ENCODE measurements at places on chromosomes 5 and 9. TPM values are rescaled to one million over a fixed set of nuclear protein-coding genes. Genes with fewer than 3 reads are reported as not detected.
A peak's percentile ranks its signal among the peaks of the same experiment; 100 is the strongest.

DNA sequence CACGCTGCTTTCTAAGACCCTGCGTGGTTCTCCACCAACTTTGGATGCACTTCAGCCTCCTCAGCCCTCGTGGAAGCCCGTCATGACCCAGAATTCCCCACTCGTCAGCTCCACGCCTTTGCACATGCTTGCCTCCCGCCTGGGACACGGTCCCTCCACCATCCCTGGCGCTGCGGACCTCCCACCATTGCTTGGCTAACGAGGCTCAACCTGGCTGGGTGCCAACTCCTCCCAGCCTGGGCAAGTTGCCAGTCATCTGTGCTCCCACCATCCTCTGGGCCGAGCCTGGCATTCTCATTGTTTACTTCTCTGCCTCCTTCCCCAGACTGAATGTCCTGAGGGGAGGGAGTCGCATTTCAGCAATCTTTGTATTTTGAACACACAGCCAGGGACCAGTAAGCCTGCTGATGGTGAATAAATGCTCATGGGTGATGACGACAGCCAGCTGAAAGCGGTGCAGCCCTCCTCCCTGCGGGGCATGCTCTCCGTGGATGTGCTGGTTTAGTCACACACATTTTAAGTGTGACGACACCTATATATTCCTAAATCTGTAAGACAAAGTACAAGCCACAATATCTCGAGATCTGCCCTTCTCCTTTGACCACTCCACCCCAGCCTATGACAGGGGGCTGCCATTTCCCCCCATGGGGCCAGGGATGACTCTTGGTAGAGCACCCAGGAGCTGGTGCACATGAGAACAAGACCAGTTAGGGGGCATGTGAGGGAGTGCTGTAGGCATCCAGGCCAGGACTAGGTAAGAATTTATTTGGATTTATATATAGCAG lies 37.6 kb downstream of the ANKRD33B start:
- no peaks in the 10 kb centered on the region for H3K36me3 ChIP-seq
- peak overlapping the region; percentile 91 for H3K27ac ChIP-seq
- peak; percentile 89 for DNase-seq
- no peaks in the 10 kb centered on the region for H3K27me3 ChIP-seq
- H3K4me3 ChIP-seq, result peak overlapping the region; percentile 5

DNA sequence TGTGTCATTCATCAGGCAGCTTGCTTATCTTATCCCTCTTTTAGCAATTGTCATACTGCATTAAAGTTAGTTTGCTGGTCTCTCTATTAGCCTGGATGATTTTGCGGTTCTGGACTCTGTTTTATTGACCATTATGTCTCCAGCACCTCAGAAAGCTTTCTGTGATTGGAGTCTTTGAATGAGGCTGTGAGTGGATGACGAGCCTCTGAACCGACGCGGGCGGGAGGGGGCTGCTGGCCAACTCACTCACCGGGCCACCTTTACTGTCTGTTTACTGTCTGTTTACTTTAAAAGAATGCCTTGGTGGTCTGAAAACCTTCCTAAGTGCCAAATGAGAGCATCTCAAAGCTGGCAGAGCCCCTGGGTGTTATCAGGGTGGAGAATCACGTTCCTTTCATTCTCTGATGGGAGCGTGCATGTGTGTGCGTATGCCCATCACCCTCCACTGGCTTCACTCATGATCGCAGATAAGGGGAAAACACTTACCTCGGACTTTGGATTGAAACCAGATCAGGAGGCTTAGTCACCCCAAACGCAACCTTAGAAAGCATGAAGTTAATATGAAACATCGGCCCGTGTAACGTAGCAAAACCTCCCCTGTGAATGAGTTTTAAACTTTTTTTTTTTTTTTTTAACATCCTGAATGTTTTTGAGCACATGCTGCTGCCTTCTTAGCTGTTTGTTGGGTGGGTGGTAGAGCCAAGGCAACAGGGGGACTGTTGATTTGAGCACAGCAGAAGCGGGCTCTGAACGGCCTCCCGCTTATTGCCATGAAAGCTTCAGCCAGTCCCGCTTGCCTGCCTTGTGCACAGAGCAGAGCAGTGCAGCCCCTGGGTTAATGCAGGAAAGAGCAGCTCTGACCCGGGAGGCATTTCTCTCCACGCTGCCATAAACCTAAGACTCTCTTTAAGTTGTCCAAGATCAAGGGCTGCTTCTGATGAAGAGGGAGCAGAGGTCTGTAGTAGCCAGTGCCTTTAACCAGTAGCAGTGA lies 173.6 kb downstream of the GADD45G start:
- no peak overlapping the region for H3K4me3 ChIP-seq
- no peak overlapping the region for H3K27ac ChIP-seq
- H3K27me3 ChIP-seq, result no peaks in the 10 kb centered on the region

DNA sequence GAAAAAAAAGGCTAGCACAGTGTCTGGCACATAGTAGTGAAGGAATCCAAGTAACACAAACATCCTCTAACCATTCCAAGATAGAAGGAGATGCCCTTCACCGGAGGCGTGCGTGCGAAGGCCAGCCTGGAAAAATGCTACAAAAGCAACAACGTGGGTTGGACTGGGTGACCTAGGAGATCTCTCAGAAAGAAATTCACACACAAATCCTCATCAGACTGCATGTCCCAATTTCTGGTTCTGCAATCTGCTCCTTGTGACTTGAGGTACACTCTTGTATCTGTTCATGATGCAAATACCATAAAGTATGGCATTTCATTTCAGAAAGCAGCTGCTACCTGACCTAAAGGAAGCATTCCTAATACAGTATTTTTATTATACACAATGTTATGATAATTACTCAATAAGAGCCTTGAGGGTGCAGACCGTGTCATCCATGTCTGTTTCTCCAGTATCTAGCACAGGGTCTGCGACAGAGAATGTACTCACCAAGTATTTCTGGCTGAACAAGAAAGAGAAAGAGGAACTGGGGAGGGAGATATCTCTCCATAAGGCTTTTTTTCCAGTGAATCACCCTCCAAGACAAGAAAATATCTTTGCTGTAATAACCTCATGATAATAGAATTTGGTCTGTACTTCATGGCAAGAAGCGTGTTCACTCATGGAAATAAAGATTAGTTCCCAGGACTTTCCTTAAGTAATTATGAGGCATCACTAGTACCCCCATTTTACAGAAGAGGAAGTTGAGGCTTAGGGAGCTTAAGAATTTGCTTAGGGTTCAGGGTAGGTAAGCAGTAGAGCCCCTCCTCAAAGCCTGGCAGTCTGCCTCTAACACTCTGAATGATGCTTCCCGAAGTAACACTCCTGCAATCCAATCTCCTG lies 138.3 kb downstream of the CDK5RAP2 start:
- no peaks in the 10 kb centered on the region for H3K36me3 ChIP-seq
- no peak overlapping the region for H3K4me3 ChIP-seq
- DNase-seq, result no peak
- H3K27ac ChIP-seq, result peak overlapping the region; percentile 11
- no peaks in the 10 kb centered on the region for H3K27me3 ChIP-seq
- H3K4me1 ChIP-seq, result no peaks in the 10 kb centered on the region

GRCh38 chr5:137145721-137146120 lies 353.4 kb downstream of the SPOCK1 start:
- H3K27ac ChIP-seq, result peak overlapping the region; percentile 58
- no peaks in the 10 kb centered on the region for H3K36me3 ChIP-seq
- DNase-seq, result no peak
- no peak overlapping the region for H3K4me3 ChIP-seq
- H3K27me3 ChIP-seq, result no peaks in the 10 kb centered on the region

GRCh38 chr5:43336159-43336558 lies 22.9 kb upstream of the HMGCS1 start:
- H3K4me1 ChIP-seq, result no peaks in the 10 kb centered on the region
- no peak overlapping the region for H3K27ac ChIP-seq
- H3K4me3 ChIP-seq, result no peak overlapping the region
- no peaks in the 10 kb centered on the region for H3K36me3 ChIP-seq
- no peak for DNase-seq

GRCh38 chr9:38057416-38058195 lies 11.4 kb downstream of the SHB start:
- H3K36me3 ChIP-seq, result no peaks in the 10 kb centered on the region
- H3K4me1 ChIP-seq, result no peaks in the 10 kb centered on the region
- no peaks in the 10 kb centered on the region for H3K27me3 ChIP-seq
- H3K4me3 ChIP-seq, result no peak overlapping the region
- no peak for DNase-seq
- no peak overlapping the region for H3K27ac ChIP-seq

GRCh38 chr5:172164769-172165212 lies 23.2 kb downstream of the STK10 start:
- H3K27ac ChIP-seq, result no peak overlapping the region
- H3K4me3 ChIP-seq, result no peak overlapping the region
- no peak for DNase-seq
- H3K36me3 ChIP-seq, result no peaks in the 10 kb centered on the region
- H3K27me3 ChIP-seq, result no peaks in the 10 kb centered on the region

GRCh38 chr5:90476391-90476790 lies 1.7 kb downstream of the POLR3G start:
- no peaks in the 10 kb centered on the region for H3K4me1 ChIP-seq
- no peak for DNase-seq
- H3K36me3 ChIP-seq, result no peaks in the 10 kb centered on the region
- H3K27ac ChIP-seq, result no peak overlapping the region
- no peak overlapping the region for H3K4me3 ChIP-seq
- H3K27me3 ChIP-seq, result no peaks in the 10 kb centered on the region

DNA sequence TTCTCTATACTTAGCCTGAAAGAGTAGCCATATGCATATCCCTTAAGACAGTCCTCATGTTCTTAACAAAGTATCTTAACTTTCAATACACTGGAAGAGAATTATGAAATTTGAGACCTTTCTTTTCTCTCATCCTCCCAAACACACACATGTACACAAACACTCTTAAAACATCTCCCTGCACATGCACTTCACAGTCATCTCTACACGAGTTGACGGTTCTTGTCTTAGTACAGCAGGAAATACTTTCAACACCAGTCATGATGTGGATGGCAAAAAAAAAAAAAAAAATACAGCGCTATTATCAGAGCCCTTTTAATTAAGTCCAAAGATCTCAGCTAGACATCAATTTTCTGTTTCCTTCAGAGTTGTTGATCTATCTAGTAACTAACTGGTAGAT lies 43.6 kb upstream of the PCSK1 start:
- H3K4me1 ChIP-seq, result no peaks in the 10 kb centered on the region
- H3K36me3 ChIP-seq, result no peaks in the 10 kb centered on the region
- no peak for DNase-seq
- H3K27ac ChIP-seq, result no peak overlapping the region

- DNase-seq, result no peak
- no peak overlapping the region for H3K4me3 ChIP-seq
- no peaks in the 10 kb centered on the region for H3K27me3 ChIP-seq
- no peaks in the 10 kb centered on the region for H3K36me3 ChIP-seq
Measured at GRCh38 chr5:56511326-56511841, 278.3 kb upstream of the ANKRD55 start.

PRRC2B gene
- 141 TPM for total RNA-seq

FBP2 gene
- not detected for total RNA-seq

SOX30 gene
- not detected for total RNA-seq

ANKDD1B gene
- 1.2 TPM for total RNA-seq
